ENCODE measurements at places on chromosomes 6 and 20.

DNA sequence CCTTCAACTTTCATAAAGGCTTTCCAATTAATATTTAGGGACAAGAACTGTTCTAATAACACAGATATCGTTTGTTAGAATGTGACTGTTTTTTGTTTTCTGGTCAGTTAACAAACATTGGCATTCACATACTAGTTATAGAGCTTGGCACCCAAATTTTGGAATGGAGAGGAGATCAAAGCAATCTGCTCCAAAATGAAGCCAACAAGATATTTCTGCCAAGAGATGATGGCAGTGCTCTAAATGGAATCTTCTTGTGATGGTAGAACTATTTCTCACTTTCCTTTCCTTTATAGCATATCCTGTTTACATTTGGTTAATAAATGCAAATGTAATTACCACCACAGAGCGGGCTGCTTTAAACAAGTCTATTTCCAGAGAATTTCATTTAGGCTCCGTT, 208.3 kb upstream of the RIMS1 start:
- DNase-seq: no peak

DNA sequence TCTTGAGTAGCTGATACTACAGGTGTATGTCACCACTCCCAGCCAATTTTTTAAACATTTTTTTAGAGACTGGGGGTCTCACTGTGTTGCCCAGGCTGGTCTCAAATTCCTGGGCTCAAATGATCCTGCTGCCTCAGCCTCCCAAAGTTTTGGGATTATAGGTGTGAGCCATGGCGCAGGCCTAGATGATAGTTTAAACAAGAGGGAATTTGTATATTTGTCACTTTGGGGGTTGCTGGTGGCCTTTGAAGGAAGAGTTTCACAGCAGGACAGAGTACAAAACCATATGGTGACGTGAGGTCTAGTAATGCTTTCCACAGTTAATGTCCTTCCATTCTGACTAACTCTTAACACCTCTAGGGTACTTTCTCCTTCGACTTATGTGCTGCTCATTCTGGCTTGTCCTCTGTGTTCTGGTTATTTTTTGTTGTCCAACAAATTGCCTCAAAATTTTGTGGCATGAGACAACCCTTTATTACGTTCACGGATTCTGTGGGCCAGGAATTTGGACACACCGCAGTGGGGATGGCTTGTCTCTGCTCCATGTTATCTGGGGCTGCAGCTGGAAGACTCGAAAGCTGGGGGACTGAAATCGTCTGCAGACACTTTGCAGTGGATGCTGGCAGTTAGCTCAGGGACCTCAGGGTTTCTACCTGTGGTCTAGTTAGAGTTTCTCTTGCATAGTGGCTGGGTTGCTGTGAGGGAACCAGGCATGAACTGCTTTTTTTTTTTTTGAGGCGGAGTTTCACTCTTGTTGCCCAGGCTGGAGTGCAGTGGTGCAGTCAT, 23.0 kb upstream of the IER3 start:
- no peak for DNase-seq

DNA sequence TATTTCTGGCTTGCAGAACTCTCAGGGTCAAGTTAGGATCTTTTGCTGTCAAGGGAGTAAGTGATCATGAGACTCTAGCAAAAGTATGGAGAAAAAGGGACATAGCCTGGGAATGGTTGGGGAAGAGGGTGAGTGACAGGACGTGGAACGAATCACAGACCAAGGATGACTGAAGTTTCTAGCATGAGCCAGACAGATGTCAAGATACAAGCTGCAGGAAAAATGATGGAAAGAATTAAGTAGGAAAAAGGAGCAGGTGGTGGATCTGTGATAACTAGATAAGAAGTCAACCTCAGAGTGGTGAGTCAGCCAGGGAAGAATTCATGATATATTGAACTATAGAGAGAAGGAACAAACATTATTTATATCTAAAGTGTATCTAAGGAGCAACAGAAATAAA, 159.8 kb upstream of the SYNDIG1 start:
- DNase-seq: no peak

GRCh38 chr6:152982904-152983636, at the start of gene FBXO5:
Gene FBXO5 (minus strand): TSS chr6:152983041. CDS start chr6:152982959, 82 bp downstream.
- peak; percentile 94 for DNase-seq

DNA sequence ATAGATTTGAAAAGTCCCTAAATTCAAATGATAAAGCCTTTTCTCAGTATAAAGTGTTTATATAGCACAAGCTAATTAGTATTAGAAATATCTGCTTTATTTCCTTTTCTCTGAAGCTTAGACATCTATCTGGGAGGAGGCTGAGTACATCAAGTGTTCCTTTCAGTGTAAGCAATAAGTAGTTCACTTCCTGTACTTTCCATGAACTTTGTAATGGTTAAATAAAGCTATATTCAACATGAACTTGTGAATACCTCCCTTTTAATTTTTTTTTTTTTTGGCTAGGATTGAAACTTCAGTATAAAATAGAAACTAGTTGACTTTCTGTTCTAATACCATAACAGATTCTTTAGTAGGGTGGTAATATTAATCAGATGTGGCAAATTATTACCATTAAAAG, 190.9 kb downstream of the CENPW start:
- no peak for DNase-seq

DNA sequence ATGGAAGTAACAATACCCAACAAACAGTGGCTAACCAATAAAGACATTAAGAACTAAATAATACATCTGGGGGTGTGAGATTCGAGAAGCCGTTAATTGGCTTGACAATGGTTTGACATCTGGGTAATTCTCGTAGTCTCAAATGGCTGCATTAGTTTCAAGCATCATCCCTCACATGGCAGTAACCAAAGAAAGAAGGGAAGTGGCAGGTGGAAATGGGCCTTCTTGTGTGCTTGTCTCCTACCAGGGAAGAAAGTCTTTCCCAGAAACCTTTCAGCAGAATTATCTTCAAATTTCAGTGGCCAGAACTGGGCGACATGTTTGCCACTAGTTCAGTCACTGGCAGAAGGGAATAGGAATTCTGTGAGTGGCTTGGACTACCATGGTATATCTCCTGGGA, 10.4 kb downstream of the STK4 start:
- DNase-seq: no peak

DNA sequence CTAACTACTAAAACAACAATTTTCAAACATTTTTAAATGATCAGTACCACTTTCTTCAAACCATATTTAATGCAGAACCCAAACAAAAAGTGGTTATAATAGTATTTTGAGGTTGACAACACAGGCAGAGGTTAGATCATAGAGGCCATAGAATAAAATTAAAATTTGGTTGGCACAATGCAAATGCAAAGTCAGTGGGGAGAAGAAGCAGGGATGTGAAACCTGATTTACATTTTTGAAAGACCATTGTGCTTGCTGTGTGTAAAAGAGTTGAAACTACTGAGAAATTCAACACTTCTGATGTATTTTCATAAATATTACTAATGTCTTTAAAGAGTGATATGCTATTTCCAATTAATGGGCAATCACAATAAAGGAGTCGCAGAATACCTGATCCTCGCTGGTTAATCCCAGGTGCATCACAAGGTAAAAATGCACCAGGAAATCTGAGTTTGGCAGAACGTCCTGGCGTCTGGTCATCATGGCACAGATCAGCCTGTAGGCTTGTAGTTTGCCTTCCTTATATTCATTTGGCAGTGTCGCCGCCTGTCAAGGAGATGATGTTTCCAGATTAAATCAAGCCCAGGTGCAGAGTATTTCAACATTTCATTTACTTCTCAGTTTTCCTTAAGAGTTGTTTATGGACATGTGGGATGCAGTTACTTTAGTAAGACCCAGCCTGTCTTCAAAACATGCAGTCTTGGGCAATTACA, 141.2 kb downstream of the RALGAPA2 start:
- DNase-seq: no peak

- DNase-seq: no peak
Measured at GRCh38 chr20:36819659-36820058, 46.1 kb upstream of the DSN1 start.

DNA sequence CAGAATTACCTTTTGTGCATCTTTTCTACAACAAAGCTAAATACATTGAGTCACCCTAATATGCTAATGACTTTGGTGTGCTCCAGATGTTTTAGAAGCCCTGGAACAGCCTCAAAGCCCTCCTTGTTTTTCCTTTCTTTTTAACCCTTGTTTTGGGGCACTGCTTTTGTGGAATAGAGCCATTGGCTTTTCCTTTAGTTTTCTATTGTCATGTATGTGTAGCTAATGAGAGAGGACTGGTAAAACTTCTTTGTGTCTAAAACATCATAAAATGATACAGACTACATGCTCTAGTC, 158.8 kb downstream of the JARID2 start:
- DNase-seq: no peak

- no peak for DNase-seq
Measured at GRCh38 chr6:124423621-124424020, 538.6 kb upstream of the RNF217 start.

DNA sequence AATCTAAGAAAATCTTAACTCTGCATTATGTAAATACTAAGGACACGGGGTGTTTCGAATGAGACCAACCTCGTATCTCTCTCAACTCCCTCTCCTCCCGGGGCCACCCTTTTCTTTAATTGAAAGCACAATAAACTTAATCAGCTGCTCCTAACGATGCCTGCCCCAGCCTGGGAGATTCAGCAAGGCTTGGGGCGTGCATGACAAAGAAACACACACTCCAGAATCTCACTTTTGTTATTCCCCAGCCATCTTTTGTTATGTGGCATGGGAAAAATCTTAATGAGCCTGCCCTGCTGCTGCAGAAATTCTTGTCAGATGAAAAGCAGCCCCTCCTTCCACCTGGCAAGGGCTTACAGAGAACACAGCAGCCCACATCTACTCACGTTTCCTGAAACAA, 117.4 kb downstream of the TTLL2 start:
- DNase-seq: no peak

GRCh38 chr6:39821046-39821740, 29.0 kb downstream of the DAAM2 start:
- no peak for DNase-seq

DNA sequence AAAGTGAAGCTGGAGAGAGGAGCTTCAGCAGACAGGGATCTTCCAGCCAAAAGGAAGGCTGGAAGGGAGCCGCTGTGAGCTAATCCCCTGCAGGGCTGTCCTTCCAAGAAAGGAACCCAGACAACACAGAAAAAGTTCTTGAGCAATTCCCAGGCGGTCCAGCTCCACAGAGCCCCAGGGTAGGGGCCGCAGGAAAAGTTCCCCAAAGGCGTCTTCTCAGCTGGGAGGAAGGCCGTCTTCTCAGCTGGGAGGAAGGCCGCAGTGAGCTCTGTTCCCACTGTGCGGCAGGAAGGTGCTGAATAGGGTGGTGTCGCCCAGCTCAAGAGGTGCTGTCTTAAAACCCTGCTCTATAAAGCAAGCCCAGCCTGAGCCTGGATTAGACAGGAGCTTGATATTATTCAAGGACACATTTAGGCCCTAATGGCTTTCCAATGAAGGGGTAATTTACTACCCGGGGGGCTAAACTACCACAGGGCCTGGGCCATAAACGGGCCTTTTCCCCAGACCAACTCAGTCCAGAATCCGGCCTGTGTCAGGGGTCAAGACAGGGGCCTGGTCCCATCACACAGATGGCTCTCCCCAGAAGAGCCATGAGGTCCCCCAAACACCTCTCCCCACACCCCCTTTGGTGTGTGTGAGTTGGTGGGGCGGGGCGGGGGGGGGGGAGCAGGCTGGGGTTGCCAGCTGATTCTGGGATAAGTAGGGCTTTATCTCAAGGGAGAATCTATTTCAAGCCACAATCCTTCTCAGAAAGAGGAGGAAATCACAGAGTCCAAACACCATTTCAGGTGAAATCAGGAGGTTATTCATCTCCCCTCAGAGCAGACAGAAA, 103.6 kb downstream of the NOL4L start:
- DNase-seq: no peak

GRCh38 chr6:114024746-114025145, 53.8 kb upstream of the HDAC2 start:
- no peak for DNase-seq

- peak; percentile 92 for DNase-seq
Measured at GRCh38 chr6:82072121-82072521, 175.4 kb downstream of the IBTK start.

DNA sequence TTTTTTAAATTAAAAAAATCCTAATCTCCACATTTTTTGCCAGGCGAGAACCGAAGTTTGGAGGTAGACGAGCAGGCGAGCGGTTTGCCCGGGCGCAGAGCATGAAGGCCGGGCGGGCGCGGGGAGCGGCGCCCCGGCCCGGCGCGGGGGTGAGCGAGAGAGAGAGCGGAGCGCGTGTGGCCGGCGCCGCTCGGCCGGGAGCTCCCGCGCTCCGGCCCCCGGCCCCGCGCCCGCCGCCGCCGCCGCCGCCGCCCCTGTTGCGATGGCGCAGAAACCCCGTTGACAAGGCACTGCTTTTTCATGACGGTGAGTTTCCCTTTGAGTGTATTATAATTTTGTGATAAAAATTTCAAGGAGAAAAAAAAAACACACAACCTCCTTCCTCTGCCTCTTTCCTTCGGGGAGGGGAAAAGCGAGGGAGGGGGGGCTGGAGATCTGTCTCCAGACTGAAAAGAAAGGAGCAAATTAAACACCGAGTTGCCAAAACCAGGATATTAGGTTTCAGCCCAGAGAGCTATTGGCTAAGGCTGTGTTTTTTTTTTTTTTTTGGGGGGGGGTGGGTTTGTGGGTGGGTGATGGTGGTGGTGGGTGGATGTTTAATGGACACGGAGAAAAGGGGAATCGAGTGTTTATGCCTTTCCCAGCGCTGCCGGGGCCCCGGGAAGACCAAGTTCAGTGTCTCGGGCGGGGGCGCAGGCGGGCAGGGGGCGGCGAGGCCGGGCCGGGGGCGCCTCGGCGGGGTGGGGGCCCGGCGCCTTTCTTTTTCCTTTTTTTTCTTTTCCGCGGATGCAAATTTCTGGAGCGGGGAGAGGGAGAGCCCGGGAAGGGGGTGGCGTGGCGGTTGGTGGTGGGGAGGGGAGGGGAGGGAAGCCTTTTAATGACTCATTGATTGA, at the start of gene BICRAL:
BICRAL (plus strand) TSS at position 257 of the 893 bp plus-strand sequence. CDS start 39,971 bp downstream, outside the sequence.
- DNase-seq: peak; percentile 71

DNA sequence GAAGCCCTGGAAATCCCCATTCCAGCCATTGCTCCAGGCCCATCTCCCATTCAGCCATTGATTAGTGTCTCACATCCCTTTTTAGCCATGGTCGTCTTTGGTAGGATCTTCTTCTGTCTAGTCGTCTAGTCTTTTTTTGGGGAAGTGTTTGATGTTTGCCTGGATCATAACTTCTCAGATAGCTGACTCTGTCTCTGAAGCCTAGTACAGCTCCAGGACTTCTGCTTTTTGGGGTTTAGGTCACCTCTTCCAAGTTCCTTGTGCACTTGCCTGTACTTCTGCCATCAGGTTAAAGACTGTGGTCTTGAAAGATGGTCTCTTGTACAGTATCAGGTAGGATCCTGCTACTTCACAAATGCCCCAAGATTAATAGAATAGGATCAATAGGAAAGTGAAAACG, 553.5 kb downstream of the PKHD1 start:
- no peak for DNase-seq

DNA sequence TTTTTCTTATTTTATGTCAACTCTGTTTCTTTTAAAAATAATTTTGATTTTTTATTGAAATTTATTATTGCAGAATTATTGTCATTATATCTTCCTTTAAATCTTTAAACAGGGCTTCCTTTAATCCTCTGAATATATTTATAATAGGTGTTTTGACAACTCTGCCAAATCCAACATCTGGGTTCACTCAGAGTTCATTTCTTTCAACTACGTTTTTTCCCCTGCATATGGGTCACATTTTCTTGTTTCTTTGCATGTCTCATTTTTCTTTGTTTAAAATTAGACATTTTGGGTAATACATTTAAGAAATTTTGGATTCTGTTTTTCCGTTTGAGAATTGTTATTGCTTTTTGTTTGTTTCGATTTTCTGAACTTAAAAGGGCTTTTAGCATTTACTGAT, 655.1 kb upstream of the CITED2 start:
- no peak for DNase-seq

All from NCI-H2081 (cell line).